Fibroblast of skin of scalp (primary cell): ENCODE measurements at places on chromosomes 4 and X.

DNA sequence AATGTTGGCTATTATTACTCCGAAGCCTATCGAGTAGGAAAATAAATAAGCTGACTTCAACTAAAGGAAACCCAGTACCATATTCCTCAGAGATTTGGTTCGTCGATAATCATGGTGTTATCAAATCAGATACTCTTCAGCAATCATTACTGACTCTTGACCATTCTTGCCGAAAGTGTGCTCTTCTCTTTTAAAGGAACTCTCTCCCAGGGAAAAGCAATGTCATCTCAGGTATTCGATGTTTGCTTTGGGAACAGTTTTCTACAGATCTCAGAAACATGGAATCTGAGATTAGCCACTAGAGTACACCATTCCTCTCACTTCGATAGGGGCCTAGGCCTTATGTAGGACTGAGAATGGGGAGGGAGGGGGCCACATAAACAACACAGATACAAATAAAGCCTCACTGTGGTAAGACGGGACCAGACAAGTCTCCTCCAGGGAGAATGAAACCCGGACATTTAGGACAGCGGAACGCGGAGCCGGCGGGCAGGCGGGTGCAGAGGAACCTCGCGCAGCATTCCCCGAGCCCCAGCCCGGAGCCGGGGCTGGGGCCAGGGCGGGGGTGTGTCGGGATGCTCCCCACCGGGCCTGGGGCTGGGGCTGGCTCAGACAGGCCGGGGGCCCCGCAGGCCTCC, 581 bp downstream of the DNAJB14 start:
- DNase-seq = peak; percentile 30

GRCh38 chr4:55312489-55313101, 33.4 kb upstream of the SRD5A3 start:
- peak; percentile 54 for DNase-seq

DNA sequence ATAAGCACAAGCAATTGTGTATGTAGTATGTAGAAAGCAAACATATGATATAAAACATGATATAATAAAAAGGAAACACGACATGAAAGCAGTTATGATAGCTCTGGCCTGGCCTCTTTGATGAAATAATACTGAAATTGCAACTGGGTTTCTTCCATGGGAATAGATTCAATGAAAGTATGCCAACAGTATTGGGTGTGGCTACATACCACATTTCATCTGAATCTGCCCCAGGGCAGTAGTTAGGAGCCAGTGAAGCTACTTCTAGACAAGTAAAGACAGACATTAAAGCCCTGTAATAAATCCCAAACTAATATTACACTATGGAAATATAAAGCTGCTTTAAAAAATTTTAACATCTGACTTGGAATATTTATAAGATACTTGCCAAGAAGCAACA, 207.3 kb downstream of the FBXW7 start:
- peak; percentile 32 for DNase-seq

DNA sequence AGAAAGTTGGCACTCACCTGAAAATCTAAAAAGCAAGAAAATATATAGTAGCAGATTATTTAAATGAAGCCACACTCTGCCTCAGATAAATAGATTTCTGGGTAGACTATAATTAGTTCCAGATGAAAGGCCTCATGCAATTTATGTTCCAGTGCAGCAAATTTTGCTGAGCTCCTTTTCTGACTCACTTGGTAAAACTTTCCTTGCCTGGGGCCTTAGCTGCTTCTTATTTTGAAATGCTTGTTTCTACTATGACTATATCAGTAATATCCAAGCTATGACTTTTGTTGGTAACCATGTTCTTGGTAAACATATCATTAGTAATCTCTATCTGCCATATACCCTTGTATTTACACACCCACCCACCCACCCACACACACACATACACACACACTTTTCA, 961.8 kb downstream of the SH3BGRL start:
- DNase-seq = peak; percentile 12

GRCh38 chr4:178205826-178206225, 763.6 kb upstream of the AGA start:
- peak; percentile 7 for DNase-seq

- DNase-seq = no peak
These were observed 26.4 kb downstream of the CDKN2AIP start for GRCh38 chr4:183470821-183471220.

- DNase-seq = peak; percentile 92
These were observed 139.8 kb downstream of the PALLD start for GRCh38 chr4:168636506-168637196.

DNA sequence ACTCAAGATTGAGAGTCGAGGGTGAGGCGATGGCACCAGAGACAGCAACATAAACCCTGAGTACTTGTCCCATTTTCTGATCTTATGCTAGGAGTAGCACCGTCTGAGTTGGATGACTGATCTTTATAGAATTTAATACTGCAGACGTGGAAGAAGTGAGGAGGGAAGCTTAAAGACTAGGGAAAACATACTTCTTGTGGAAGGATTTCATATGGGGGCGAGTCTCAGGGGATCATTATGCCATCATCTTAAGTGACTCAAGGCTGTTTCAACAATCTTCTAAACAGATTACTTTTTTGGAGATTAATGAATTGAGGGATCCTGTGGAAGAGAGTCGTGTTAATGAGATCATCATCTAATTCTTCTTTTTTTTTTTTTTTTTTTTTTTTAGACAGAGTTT, 17.2 kb upstream of the FAT1 start:
- peak; percentile 84 for DNase-seq

GRCh38 chr4:150681063-150681462, 99.1 kb downstream of the MAB21L2 start:
- DNase-seq = no peak
